ENCODE measurements at places on chromosomes 16 and 17.

DNA sequence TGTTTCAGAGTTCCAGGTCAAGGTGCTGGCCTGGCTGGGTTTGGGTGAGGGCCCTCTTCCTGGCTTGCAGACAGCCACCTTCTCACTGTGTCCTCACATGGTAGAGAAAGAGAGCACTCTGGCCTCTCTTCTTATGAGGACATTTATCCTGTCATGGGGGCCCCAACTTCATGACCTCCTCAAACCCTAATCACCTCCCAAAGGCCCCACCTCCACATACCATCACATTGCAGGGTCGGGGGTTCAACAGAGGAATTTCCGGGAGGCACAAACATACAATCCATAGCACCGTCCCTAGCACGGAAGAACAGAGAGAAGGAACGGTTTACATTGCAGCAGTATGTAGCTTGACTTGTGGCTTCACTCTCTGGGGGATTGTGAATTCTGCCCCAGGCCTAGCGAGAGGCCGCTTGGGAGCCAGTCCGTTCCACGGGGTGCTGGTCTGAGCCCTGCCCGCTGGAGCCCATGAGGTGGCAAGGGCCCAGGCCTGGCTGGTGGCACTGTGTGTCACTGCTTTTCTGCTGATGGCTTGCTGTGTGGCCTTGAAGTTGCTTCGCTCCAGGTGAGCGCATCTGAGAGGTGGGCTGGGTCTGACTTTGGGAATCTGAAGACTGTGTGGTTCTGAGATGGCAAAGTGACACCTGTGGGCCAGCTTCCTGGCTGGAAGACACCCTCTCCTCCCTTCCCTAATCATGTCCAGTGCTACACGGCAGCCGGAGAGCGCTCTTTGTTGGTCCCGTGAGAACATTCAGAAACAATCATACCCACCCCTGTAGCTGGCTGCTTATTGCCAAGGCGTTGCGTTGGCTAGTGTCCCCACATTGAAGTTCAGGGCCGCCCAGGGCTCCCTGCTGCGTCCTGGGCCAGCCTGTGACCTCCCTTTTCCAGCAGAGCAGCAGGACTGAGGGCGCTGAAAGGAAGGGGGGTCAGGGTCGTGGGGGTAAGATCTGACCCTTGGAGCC lies 98.3 kb downstream of the CMIP start:
- DNase-seq: no peak

DNA sequence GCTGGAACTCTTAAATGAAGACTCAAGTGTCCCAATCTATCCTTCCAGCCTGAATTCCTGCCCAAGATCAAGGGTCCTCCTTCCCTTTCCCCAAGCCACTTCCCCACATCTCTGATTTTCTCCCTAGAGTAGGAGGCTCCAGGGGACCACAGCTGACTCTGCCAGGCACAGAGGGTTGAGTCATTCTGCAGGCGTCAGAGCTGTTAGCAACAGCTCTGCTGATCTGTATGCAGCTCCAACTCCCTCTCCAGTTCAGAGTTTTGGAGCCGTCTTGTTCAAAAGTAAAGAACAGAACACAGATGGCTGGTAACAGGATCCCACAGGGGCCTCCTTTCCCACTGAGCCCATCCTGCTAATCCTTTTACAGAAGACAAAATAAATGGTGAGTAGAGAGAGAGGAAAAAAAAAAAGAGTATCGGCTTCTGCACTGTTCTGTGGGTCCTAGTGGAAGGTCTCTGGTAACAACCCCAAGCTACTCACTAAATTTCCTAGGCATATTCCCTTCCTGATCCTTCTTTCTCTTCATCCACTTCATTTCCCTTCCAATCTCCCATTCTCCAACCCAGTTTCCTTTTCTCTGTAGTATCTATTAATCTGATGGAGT lies 13.4 kb upstream of the TAOK1 start:
- no peak for DNase-seq

DNA sequence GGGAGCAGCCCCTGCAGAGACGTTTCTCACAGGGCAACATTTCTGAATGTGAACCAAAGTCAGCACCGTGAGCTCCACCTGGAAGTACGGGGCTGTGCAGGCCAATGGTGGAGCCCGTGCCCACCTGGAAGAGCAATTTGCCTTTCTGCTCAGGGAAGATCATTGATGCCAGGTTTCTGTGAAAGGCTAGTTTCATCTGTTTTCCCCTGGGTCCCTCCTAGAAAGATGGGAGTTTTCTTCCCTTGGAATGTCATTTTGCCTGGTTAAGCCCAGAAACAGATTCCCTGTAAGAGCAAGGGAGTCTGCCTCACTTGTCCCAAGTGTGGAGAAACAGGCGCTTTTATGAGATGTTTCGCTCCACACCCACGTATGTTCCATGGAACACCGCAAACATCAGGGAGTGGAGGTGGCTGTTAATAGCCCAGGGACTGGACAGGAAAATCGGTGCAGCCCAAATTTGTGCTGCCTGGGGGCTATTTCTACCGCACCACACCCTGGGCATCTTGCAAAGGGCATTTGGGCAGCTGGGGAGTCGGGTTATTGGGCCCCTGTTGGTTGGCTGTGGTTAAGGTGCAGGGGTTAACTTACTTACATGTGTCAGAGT lies 2.6 kb downstream of the SLC6A4 start:
- no peak for DNase-seq

GRCh38 chr17:36506831-36507230 lies 20.4 kb downstream of the ZNHIT3 start:
- no peak for DNase-seq

Data from stimulated activated CD4-positive, alpha-beta T cell treated with anti-CD3 and anti-CD28 coated beads, TNF-alpha, amount 100 ng/mL, for 1 hour (primary cell).